ENCODE measurements at places on chromosomes 11 and 22.
A peak's percentile ranks its signal among the peaks of the same experiment; 100 is the strongest.

DNA sequence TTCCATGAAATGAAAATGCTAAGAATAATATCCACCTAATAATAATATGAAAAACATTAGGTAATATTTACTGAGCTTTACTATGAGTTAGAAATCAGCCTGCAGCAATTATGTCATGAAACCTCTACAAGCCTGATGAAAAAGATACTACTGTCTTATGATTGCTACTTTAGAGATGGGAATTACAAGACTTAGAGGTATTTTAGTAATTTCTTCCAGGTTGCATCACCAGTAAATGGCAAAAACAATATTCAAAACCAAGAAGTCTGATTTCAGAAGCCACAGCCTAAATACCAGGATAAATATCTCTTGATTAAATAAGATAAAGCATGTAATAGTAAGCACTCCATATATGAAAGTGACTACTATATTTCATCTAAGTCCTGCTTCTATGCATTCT, 13.8 kb downstream of the OR5B21 start:
- no peak for DNase-seq

DNA sequence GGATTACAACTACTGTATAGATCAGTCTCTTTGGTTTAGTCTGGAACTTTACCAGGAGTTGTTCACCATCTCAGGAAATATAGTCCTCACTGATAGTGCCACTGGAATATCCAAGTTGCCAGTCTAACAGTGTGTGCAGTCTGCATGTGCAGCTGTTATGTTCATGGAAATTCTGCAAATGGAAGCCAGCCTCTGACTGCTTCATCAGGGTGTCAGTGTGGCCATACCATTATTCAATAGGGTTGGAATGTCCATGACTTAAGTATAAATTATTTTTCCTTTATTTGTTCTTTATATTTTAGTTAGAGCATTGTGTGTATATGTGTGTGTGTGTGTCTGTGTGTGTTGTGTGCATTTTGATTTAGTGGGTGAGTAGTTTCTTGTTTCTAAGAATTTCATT, 51.8 kb downstream of the C11orf96 start:
- no peak for DNase-seq

DNA sequence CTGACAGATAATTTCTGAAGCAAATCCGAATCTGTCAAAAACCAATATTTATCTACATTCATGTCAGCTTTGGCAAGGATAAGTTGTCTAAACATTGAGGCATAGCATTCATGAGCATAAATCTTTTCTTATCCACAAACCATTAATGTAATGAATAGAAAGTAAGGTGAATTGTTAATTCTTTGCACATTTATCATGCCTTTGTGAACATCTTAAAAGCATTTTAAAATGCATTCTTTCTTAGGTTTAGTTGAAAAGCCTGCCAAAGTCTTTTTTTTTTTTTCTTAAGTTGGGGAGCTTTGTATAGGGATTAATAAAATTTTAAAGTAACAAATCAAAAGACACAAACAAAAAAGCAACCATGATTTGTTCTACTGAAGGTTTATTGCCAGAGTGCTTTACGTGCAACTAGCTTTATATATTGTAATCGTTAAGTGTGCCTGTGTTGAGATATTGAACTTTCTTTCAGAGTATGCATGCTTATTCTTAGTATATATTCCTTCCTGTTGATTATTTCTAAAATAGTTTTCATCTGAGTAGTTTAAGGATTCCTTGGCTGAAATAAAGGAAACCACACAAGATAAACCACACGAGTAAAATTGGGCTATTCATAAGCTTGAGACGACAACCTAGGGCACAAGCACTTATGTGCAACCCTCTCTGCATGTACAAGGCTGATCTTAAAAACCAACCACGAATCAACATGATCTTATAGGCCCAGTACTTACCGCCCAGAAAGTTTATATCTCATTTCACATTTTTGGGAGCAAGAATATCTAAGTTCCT, 1110.9 kb upstream of the CNTN5 start:
- no peak for DNase-seq

DNA sequence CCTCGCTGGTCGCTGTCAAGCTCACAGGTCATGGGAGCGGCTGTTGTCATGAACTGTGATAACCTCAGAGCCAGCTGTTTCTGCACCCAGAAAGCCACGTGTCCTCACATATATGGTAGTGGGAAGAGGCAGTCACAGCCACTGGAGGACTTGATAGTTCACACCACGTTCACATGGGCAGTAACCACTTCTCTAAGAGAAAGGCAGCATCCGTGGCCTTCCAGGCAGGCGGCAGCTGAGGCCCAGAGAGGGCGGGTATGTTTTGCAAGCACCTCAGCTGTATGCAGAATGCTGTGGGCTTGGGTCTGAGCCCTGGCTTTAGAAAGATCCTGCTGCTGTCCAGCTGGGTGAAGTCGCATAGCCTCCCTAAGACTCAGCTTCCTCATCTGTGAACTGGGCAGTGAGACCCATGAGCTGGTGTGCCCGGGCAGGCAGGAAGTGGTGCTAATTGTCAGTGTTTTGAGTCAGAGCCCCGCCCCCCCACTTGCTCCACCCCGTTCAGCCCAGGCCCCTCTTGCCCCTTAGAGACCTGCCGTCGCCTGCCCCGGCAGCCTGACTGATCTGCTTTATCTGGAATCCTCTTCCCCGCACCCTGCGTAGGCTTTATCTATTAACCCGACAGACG, 13.3 kb downstream of the TTC38 start:
- DNase-seq: peak; percentile 99

DNA sequence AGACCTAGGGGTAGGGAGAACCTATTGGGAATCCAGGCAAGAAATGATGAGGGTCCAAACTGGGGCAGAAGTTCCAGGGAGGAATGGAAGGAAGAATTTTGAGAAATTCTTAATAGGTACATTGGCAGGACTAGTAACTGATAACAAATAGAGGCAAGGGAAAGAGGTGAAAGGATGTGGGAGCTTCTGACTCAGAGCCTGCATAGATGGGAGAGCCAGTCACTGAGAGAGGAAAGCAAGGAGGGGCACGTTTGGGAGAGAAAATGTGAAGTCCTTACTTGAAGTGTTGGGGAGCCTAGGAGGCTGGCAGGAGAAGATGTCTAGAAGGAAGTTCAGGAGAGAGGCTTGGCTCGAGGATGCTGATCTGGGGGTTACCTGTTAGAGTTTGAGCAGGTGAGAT, 104.6 kb upstream of the NCAM1 start:
- DNase-seq: no peak

DNA sequence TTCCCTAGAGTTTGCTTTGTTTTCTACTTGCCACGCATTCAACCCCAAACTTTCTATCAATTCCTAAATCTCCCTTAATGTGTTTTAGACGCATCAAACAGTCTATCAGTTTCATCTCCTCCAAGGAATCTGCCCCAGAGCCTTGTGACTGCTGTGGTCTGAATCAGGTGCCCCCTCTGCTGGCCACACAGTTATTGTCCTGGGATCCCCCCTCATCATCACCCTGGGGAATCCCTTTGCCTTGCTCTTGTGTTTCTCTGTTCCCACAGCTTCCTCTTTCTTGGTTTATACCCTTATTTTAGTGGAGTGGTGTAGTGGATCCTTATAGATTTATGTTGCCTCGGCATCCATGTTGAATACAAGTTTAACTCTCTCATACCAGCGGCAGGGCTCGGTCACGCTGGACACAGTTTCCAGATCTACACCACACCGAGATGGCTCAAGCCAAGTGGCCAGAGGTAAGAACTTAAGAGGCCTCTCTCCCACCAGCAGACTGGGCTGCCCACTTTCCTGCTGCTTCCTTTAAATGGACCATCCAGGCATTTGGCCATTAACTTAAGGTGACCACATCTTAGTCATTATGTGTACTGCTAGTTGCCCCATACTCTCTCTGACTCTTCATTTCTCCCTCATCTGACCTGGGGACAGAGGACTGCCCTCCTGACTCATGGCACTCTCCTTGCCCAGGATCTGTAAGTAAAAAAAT, 8.2 kb downstream of the UPB1 start:
- peak; percentile 97 for DNase-seq

DNA sequence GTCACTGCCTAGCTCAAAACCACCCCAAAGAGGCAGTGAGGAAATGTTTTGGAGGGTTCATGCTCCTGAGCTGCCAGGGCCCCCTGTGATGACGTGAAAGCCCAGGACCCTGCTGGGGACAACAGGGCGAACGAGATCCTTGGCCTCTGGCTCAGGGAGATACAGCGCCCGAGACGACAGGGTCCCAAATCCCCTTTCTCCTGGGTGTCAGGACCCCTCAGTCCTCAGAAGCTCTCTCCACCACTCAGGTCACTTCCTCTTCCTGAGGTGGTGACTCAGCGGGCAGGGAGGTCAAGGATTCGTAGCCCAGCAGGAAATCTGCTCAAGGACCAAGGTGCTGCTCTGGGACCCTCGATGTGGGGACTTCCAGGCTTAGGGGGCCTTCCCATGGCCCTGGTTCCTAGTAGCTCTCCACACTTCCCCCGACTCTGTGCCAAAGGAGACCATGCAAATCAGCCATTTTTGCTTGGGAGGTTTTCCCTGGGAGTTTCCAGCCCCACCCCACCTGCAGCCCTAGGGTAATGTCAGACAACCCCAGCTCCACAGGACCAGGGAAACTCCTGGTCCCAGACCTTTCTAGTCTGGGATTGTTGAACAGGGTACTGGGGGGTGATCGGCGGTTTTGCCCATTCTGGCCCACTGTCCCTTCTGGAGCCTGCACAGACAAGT, 12.8 kb downstream of the BCL9L start:
- DNase-seq: peak; percentile 25

GRCh38 chr22:45583504-45583903, 80.8 kb downstream of the FBLN1 start:
- DNase-seq: no peak

DNA sequence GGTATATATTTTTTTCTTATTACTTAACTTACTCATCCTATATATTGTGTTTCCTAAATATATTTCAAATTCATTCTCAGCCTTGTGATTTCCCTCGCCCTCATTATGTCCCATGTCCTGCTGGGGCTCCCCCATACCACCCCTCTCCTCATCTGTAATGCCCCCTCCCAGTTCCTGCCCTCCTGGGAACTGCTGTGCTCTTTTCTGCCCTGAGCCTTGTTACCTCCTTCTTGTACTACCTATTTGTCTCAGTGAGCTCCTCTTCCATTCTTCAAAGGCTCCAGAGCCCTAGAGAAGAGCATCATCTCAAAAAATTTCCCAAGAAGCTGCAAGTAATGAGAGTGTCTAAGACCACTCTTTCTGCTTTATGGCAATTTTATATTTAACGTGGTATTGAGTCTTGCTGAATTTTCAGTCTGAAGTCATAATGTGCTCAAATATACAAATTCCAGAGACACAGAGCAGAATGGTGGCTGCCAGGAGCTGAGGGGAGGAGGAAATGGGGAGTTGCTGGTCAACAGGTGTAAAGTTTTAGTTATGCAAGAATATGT, 66.5 kb upstream of the TOP3B start:
- DNase-seq: no peak

- peak; percentile 15 for DNase-seq
Observed at GRCh38 chr11:131246663-131247062, 123.8 kb upstream of the NTM start.

DNA sequence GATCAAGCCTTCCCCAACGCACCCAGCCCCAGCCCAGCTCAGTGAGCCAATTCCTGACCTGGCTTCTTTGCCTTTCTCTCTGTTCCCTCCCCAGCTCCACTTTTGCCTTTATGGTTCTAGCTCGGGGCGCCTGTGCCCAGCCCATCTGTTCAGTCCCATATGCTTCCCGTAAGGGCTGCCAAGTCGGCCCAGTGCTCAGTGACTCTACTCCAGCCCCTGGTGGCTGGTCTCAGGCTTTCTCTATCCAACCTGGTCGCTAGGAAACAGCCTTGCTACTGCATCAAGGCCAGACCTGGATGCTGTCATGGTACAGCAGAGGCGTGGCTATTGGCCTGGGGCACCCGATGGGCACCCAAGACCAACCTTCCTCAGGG, 178.0 kb downstream of the DSCAML1 start:
- DNase-seq: no peak

DNA sequence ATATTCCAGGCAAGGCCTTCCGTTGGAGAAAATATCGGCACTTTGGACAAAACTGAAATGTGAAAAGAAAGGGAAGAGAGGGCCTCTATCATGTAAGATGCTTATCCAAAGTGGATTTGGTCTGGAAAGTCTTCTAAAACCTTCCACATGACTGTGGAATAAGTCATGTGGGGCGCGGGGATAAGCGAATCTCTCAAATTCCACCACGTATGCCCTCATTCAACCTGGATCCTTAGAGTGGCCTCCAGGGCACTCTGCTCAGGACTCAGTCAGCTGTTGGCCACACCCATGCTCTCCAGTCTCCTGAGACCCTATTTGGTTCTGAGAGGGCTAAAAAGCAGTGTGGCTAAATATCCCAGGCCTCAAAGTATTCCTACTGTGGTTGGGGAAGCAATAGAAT, 2.0 kb upstream of the TIMP3 start:
- no peak for DNase-seq

DNA sequence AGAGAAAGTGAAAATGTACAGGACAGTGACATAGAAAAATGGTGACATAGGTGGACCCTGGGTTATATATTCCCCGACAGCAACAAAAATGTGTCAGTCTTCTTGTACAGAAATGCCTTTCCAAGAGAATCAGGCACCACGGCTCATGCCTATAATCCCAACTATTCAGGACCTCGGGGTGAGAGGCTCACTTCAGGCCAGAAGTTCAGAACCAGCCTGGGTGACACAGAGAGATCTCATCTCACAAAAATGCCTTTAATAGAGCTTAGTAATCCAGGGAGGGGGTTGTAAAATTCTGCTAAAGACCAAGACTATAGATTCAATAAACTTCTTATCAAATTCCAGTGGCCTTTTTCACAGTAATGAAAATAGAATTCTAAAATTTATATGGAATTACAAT, 10.7 kb downstream of the ZNF195 start:
- DNase-seq: no peak

GRCh38 chr11:85318573-85318972, 308.6 kb downstream of the DLG2 start:
- DNase-seq: peak; percentile 87

DNA sequence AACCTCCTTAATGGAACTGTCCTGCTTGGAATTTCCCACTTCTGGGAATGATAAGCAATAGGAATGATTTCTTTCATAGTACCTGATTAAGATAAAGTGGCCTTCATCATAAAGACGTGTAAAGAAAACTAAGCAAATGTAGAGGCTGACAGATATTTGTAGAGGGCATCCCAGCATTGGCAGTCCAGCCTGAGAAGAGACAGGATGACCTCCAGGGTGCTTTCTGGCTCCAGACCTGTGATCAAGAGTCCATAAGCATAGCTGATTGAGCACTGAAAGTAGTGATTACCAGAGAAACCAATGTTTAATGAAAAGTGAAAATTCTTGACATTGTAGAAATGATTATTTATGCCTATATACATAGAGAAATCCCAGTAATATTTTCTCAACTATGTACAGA, 33.6 kb downstream of the YAP1 start:
- no peak for DNase-seq

GRCh38 chr11:413120-414081, 1.4 kb downstream of the SIGIRR start:
- no peak for DNase-seq

DNA sequence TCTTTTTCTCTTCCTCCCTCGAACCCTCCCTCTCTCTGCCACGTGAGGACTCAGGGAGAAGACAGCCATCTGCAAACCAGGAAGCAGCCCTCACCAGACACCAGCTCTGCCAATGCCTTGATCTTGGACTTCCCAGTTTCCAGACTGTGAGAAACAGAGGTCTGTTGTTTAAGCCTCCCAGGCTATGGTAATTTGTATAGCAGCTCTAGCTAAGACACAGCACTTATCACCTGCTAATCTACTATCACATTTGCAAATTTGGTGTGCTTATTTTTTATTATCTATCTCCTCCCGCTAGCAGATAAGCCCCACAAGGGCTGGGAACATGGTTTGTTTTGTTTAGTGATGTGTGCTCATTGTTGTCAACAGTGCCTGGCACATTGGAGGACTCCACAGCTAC, 124.8 kb upstream of the OPCML start:
- no peak for DNase-seq

Measured in MV-4-11 (cell line).